ENCODE measurements at places on chromosomes 16 and 17.

GRCh38 chr17:31211352-31212012, 85.6 kb downstream of the OMG start:
- no peak for DNase-seq

- DNase-seq = peak; percentile 10
These were observed 52.7 kb downstream of the SREBF1 start for GRCh38 chr17:17783825-17784656.

- DNase-seq = no peak
These were observed 724.8 kb downstream of the CDH11 start for GRCh38 chr16:64397042-64397441.

- peak; percentile 17 for DNase-seq
These were observed at the start of gene GJC1 for GRCh38 chr17:44829523-44830358. GJC1 (minus strand) TSS chr17:44830287; CDS start chr17:44805817, 24,470 bp downstream.

DNA sequence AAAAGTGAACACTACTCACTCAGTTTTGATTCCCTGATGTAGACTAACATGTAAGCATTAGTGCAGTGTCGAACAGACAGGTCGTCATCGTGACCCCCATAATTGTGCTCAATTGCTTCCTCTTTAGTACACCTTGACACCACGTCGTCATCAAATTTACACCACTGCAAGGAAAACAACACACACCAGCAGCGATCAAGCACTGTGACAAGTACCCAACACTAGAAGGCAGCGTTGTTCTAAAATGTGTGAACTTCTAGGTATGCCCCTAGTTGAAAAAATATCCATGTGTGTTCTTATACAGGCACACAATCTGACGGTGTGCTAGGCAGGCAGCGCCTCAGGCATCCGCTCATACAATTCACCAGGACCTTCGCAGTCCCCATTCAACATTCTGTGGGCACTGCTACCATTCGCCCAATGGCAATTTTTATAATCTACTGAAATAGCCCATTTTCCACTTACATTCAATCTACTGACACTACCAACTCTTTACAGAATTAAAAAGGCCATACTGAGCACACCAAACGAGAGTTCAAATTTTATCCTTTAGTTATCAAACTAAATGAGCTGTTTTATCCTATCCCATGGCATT, 23.1 kb downstream of the LITAFD start:
- DNase-seq = no peak

- peak; percentile 55 for DNase-seq
These were observed 6.0 kb upstream of the TPPP3 start for GRCh38 chr16:67399218-67399733.

- DNase-seq = no peak
These were observed 180.1 kb downstream of the SPECC1 start for GRCh38 chr17:20189302-20189701.

DNA sequence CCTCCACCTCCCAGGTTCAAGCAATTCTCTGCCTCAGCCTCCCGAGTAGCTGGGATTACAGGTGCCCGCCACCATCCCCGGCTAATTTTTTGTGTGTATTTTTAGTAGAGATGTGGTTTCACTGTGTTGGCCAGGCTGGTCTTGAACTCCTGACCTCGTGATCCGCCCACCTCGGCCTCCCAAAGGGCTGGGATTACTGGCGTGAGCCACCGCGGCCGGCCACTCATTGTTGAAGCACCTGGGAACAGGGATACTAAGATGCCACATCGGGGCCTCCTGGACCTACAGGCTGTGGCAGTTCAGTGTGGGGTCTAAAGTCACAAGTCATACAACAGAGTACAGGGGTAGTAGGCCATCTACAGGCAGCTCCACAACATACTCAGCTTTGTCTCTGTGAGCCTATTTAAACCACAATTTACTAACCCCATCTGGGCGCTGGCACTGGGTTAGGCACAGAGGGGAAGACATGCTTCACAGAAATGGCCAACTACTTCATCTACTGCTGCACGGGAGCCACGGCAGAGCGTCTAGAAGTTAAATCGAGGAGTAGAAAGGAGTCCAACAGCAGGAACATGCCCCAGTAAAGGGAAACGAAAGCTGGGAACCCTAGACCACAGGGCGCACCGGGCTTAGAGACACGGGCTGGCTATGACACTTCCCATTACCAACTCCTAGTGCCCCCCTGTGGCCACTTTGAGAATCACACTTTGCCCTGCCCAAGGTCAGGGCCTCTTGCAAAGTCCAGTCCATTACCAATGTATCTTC, 4.3 kb downstream of the VAMP2 start:
- DNase-seq = peak; percentile 85

DNA sequence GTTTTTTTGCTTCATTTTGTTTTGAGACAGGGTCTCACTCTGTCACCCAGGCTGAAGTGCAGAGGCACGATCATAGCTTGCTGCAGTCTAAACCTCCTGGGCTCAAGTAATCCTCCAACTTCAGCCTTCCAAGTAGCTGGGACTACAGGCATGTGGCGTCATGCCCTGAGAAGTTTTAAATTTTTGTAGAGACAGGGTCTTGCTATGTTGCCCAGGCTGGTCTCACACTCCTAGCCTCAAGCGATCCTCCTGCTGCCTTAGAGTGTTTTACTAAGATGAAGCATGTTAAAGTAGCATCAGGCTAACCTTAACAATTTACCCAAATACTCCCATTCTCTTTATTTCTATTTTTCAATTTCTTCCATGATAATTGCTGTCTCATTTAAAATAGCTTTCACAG, 49.2 kb upstream of the CACNG3 start:
- DNase-seq = no peak

GRCh38 chr16:17327664-17328335, 143.0 kb downstream of the XYLT1 start:
- DNase-seq = no peak

- no peak for DNase-seq
These were observed 101.1 kb downstream of the MSI2 start for GRCh38 chr17:57357392-57357784.

DNA sequence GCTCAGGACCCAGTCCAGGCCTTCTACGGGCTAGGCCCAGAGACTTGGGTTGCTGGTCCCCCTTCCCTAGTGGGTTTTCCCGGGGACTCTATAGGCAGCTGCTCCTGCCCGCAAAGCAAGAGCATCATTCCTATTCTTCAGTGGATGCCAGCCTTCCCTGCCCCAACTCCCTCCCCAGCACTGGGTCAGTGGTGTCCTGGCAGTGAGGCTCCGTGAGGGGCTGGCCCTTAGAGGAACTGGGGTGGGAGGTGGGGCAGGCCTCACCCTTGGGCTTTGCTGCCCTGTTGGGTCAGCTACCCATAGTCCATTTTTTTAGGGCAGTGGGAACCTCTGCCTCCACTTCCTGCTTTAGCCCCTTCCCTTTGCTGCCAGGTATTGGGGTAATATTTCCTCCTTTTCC, 7.9 kb upstream of the PLEKHG4 start:
- no peak for DNase-seq

DNA sequence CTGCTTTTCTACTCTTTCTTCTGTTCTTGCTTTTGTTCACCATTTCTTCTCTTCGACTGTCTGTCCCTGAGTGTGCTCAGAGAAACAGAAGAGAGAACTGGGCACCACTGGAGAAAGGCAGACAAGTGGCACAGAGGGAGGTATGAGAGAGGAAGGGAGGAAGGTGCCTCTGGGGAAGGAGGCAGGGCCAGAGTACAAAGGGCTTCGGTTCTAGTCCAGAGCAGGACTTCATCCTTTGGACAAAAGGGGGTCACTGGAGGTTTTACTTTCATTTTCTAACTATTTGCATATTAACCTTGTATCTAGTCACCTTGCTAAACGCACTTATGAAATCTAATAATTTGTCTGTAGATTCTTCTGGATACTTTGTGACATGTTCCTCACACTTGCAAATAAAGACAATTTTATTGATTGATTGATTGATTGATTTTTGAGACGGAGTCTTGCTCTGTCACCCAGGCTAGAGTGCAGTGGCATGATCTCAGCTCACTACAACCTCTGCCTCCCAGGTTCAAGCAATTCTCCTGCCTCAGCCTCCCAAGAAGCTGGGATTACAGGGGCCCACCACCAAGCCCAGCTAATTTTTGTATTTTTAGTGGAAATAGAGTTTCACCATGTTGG, 13.5 kb downstream of the ITGB4 start:
- DNase-seq = no peak

GRCh38 chr17:16924696-16925440, 47.0 kb downstream of the TNFRSF13B start:
- no peak for DNase-seq
